ENCODE measurements at places on chromosomes 2 and 18. TPM values are rescaled to one million over a fixed set of nuclear protein-coding genes. Genes with fewer than 3 reads are reported as not detected.
A peak's percentile ranks its signal among the peaks of the same experiment; 100 is the strongest.

The ANKRD44 gene
- total RNA-seq = 53.3 TPM

The SOCS6 gene
- 19.6 TPM for total RNA-seq

The DNAH7 gene
- total RNA-seq = 0.71 TPM

The SLC9A2 gene
- total RNA-seq = not detected

The PXDN gene
- 109 TPM for total RNA-seq

The LIPT1 gene
- 13.5 TPM for total RNA-seq

The GULP1 gene
- total RNA-seq = 68.8 TPM

The KCNJ13 gene
- not detected for total RNA-seq

The NGEF gene
- total RNA-seq = 2.3 TPM

GRCh38 chr2:31287654-31288053, 53.7 kb downstream of the EHD3 start:
- no peak for DNase-seq

GRCh38 chr2:218386505-218387368, 4.7 kb downstream of the SLC11A1 start:
- DNase-seq = no peak

GRCh38 chr18:3140342-3140741, 79.4 kb downstream of the MYOM1 start:
- DNase-seq = no peak

DNA sequence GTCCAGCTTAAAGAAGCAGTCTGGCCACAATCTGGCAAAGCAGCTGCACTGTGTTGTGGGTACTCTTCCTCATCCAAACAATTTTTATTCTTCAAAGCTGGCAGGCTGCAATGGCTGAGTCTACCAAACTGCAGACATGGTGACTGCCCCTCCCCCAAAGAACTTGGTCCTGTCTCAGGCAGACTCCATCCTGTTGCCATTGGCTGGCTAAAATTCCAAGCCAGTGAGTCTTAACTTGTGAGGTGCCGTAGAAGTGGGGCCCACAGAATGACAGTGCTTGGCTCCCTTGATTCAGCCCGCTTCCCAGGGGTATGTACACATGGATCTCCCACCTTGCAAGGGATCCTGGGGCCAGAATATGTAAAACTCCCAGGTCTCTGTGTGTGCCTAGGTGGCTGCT, 14.5 kb upstream of the NXPH2 start:
- no peak for DNase-seq

DNA sequence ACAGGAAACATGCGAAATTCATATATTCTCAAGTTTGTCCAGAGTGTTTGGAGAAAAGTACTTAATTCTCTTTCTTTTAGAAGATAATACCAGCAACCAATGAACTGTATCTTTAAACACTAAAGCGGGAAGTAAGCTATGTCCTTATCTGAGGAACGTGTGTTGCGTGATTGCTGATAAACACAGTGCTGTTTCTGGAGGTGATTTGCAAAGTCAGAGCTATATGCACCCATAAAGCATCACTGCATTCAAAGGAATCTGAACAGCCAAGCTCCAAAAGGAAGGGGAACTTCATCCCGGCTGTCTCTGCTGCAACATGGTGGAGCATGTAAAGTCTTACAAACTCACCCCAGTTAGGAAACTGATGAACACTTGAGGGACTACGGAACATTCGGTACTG, 271.7 kb upstream of the FN1 start:
- DNase-seq = no peak

DNA sequence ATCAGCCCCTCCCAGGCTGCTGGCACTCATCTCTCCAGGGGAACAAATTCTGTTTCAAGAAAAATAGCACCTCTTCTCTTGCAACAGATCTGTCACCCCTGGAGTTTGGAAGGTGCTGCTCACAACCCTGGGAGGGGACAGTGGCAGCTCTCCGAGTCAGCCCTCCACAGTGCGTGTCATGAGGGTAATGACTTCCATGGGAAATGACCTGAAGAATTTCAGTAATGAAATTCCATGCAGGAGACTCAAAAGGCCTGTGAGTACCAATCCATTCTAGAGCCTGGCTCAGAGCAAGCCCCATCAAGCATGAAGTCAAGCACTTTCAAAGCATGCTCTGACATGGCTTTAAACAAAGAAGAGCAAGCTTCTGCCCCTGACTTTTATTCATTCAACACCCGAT, 276.3 kb upstream of the PARD3B start:
- no peak for DNase-seq

DNA sequence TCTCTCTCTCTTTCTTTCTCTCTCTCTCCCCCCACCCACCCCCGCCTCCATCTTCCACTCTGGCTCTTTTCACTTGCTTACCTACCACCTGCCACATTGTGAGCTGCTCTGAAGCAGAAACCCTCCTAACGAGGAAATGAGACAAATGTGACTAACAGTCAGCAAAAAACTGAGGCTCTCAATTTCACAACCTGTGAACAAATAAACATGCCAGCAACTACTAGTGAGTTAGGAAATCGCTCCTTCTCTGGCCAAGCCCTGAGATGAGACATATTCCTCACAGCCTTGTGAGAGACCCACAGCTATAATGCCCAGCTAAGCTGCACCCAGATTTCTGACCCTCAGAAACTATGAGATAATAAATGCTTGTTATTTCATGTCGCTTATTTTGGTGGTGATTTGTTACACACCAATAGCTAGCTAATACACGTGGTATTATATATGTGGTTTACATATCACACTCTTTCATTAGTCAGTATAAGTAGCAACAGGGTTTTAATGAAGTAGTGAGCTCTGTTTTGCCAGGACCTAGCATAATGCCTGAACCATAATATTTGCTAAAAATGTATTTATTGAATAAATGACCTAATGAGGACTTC, 8.4 kb upstream of the ZNF521 start:
- no peak for DNase-seq

- DNase-seq = no peak
Measured at GRCh38 chr2:211026109-211026508, 469.7 kb downstream of the CPS1 start.

DNA sequence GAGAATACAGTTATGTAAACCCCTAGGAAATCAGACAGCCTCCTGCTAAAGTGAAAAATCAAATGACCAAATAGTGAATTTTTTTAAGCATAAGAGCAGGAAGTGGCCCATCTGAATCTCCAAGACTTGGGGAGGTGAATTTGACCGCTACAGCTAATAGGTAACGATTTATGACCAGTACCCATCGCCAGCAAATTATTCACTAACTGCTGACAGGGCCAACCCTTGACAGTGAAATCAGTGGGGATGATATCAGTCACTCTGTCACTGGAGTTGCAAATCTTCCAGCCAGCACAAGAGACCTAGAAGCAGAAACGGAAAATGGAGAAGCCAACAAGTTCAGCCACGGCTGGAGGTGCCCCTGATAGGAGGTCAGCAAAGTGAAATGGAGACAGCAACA, 164.3 kb upstream of the PIK3C3 start:
- DNase-seq = no peak

- DNase-seq = no peak
Measured at GRCh38 chr2:135512099-135512498, 18.9 kb downstream of the ZRANB3 start.

GRCh38 chr2:67725731-67726130, 328.6 kb downstream of the ETAA1 start:
- DNase-seq = no peak

GRCh38 chr2:111159641-111160040, 38.9 kb downstream of the BCL2L11 start:
- no peak for DNase-seq

GRCh38 chr2:128708106-128708816, 389.6 kb upstream of the HS6ST1 start:
- no peak for DNase-seq

DNA sequence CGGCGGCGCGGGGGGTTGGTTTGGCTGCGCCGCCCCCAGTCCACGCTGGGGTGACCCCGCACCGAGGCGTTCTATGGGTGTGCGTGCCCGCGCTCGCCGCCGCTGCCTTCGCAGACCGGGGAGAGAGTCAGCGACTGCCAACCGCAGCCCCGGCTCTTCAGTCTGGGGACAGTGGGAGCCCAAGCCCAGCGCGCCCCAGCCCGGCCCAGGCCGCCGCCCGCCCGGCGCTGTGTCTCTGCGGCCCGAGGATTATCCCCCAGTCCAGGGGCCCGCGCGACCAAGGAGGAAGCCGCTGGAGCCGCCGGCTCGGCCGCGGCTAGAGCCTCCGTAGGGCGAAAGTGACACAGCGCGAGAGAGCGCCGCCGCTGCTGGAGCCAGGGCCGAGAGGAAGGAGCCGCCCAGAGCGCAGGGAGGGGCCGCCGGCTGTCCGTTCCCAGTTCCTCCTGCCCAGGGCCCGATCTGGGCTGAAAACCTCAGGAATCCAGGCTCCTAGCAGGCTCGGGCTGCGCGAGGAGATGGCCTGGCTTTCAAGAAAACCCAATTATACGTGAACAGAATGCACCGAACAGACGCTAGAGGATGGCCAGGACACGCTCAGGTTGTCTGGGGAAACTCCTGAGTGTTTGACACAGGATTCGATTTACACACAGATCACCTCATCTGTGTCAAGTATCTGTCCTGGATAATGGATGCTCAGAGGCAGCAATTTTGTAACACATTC, 2.4 kb downstream of the CTIF start:
- DNase-seq = peak; percentile 93

DNA sequence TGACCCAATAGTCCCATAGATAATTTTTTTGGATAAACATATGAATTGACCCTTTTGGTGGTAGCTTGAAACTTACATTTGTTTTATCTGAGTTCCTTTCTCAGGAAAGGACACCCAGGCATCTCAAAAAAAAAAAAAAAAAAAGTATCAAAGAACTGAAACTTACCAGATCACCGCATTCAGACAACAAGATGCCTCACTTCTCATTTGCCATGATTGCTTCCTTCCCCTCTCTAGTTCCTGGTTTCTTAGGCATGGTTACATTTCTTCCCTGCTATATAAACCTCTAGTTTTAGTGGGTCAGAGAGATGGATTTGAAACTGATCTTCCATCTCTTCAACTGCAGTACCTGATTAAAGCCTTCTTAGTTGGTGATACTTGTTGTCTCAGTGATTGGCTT, 240.1 kb downstream of the ACKR3 start:
- no peak for DNase-seq

DNA sequence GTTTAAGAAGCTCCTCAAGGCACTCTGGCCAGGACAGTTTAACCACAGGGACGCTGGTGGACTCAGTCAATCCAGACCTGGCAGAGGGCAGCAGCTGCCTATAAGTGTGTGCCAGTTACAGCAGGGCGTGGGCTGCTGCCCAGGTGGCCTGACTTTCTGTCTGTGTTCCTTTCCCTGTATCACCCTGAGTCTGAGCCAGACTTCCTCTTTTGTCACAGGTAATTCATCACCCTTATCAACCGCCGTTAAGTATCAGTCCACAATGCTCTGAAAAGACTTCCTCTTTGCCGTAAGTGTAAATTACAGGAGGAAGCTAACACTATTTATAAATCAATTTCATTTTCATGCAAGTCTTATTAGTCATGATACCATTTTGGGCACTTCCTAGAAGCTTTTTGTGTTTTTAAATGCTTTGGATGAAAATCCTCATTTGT, 7.0 kb downstream of the LPIN1 start:
- no peak for DNase-seq

- DNase-seq = no peak
Measured at GRCh38 chr2:103364177-103364576, 602.3 kb downstream of the TMEM182 start.

GRCh38 chr2:180621941-180622918, 358.2 kb upstream of the UBE2E3 start:
- no peak for DNase-seq

DNA sequence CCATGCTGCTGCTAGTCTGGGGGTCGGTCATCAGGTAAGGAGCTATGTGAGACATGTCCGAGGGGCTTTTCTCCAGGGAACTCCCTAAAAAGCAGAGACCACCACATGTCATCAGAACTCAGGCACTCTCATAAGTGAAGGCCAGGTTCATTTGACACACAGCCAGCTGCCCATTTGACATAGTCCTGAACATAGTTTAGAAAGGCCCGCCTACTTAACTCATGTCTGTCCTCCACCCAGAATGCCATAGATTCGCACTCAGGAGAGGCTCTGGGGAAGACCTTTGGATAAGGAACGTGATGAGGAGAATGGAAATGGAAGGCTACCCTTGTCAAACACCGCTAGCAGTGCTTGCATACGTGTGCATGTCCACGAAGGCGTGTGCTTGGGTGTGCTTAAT, 157.2 kb downstream of the PTGR3 start:
- no peak for DNase-seq

- DNase-seq = no peak
Measured at GRCh38 chr2:193303464-193303863, 1108.7 kb upstream of the TMEFF2 start.

DNA sequence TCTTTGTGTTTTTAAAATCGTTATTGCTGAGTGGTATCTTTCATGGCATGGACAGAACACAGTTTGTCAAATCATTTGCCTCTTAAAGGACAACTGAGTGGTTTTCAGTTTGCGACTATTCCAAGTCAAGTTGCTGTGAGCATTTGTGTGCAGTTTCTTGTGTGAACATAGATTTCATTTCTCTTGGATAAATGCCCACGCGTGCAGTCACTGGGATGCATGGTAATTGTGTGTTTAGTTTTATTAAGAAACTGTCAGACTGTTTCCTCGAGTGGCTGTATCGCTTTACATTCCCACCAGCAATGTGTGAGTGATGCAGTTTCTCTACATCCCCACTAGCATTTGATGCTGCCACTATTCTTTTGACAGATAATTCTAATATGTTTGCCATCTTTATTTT, 154.0 kb upstream of the ARL4C start:
- no peak for DNase-seq

- peak; percentile 94 for DNase-seq
Measured at GRCh38 chr18:79402977-79403722, 7.4 kb downstream of the NFATC1 start.

- no peak for DNase-seq
Measured at GRCh38 chr2:179613701-179614100, 247.7 kb downstream of the ZNF385B start.

GRCh38 chr18:62091487-62092120, 95.3 kb downstream of the PIGN start:
- no peak for DNase-seq

DNA sequence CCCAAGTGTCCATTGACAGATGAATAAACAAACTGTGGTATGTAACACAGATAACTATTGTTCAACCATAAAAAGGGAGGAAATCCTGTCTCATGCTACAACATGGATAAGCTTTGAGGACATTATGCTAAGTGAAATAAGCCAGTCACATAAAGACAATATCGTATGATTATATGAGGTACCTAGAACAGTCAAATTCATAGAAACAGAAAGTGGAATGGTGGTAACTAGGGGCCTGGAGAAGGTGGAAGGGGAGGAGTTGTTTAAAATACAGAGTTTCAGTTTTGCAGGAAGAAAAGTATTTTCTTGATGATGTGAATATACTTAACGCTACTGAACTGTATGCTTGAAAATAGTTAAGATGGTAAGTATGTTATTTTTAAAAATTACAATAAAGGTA, 304.6 kb upstream of the CXCR4 start:
- no peak for DNase-seq

- DNase-seq = no peak
Measured at GRCh38 chr2:118265873-118266455, 177.7 kb downstream of the INSIG2 start.
